Activated T-cell treated with anti-CD3 and anti-CD28 coated beads, Interleukin-2, amount 50 U/mL, for 48 hours (primary cell): ENCODE measurements at places on chromosomes 2 and 18.

GRCh38 chr2:102986826-102987490, 225.1 kb downstream of the TMEM182 start:
- no peak for DNase-seq

DNA sequence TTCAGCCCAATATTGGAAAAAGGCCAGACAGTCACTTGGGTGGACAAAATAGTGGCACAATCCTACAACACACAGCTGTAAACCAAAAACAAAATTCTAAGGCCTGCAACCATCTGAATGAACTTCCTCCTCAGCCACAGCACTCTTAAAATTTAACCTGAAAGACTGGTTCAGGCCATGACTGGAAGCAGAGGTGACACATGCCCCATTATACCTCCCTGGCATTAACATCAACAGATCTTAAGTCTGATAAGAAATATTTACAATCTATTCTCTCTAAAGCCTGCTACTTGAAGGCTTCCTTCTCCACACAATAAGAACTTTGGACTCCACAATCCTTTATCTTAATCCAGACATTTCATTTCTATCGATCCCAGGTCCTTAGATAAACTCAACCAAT, 192.4 kb upstream of the LRP1B start:
- DNase-seq, result no peak

- no peak for DNase-seq
These were observed 13.7 kb upstream of the ZNF532 start for GRCh38 chr18:58850786-58851469.

DNA sequence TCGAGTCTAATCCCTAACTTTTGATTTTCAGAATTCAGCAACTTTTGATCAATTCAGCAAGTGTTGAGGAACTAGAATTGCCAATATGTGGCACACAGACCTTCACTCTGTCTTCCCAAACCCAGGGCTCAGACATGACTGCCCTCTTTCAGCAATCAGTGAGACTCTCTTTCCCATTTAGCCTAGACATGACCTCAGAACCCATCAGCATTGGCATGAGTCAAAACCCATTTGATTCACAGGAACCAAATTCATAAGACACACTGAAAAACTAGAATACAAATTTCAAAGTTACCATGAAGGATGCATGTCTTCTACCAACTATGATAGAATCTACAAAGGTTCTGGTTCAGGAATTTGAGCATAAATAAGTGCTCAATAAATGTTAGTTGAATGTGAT, 113.6 kb upstream of the MAP3K20 start:
- no peak for DNase-seq

DNA sequence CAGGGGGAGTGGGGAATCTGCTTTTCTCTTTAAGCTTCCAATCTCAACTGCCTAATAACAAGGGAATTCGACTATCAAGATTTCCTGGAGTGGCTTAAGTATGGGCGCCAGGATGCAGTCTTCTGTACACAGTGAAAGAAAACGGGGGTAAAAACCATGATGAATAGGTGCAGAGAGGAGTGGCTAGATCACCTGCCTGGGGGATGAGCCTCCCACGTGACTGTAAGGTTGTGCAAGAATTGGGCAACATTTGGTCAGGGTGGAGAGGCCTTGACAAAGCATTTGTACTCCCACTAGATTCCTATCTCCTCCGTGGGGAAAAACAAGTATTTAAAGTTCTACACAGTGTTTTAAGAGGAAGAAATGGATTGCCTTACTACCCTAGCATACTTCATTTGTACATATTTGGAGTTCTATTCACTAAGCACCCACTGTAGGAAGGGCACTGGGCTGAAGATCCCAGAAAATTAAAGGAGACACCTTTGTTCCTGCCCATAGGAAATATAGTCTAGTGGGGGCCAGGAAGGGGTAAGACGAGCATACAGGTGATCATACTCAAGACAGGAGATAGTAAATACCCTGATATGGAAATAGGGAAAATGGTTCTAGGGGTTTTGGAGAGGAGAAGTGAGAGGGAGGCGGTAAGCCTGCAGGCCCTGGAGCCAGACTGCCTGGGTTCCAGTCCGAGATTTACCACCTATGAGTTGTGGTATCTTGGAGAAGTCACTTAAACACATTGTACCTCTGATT, 29.2 kb downstream of the EPAS1 start:
- DNase-seq, result no peak

GRCh38 chr2:127563458-127564428, 28.3 kb downstream of the MYO7B start:
- peak; percentile 36 for DNase-seq

DNA sequence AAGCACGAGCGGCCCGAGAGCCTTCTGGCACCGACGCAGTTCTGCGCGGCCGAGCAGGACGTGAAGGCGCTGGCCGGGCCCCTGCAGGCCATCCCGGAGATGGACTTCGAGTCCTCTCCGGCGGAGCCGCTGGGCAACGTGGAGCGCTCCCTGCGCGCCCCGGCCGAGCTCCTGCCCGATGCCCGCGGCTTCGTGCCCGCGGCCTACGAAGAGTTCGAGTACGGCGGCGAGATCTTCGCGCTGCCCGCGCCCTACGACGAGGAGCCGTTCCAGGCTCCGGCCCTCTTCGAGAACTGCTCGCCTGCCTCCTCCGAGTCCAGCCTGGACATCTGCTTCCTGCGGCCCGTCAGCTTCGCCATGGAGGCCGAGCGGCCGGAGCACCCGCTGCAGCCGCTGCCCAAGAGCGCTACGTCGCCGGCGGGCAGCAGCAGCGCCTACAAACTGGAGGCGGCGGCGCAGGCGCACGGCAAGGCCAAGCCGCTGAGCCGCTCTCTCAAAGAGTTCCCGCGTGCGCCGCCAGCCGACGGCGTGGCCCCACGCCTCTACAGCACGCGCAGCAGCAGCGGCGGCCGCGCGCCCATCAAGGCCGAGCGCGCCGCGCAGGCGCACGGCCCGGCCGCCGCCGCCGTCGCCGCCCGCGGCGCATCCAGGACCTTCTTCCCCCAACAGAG, 70.4 kb downstream of the ARHGEF33 start:
- peak; percentile 78 for DNase-seq

DNA sequence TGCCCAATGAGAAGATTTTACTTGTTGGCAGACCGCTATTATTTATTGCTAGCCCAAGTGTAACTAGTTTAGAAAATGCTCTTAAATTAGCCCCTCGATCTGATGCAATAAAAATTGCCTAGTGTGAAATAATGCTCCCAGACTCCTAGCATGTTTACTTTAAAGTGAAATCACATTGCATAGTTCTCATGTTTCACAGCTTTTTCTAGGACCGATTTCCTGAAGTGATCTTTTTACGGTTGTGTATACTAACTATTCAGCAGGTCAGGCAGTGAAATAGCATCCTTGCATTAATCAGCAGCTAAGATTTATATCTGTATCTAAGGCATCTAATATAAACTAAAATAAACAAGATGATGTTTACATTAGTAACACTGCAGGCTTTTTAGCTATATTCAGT, 52.4 kb downstream of the PMS1 start:
- no peak for DNase-seq

GRCh38 chr2:241857572-241858121, 1.0 kb downstream of the PDCD1 start:
- no peak for DNase-seq

GRCh38 chr2:29733213-29733612, 188.2 kb downstream of the ALK start:
- no peak for DNase-seq

DNA sequence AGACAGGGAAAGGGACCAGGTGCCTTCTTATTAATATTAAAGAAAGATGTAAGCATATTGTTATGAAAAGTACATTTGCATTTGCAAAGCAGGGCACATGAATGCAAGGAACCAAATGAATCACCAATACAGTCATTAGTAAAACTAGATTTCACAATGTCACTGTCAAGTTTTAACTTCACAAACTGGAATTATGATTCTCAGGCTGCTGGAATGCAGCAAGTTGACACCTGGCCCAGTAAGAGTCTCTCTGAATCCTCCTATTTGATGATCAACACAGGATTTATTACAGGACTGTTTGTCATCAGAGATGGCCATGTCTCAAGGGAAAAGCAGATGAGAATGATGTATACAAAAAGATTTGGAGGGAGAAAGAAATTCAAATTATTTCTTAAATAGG, 72.9 kb upstream of the STK39 start:
- DNase-seq, result no peak

DNA sequence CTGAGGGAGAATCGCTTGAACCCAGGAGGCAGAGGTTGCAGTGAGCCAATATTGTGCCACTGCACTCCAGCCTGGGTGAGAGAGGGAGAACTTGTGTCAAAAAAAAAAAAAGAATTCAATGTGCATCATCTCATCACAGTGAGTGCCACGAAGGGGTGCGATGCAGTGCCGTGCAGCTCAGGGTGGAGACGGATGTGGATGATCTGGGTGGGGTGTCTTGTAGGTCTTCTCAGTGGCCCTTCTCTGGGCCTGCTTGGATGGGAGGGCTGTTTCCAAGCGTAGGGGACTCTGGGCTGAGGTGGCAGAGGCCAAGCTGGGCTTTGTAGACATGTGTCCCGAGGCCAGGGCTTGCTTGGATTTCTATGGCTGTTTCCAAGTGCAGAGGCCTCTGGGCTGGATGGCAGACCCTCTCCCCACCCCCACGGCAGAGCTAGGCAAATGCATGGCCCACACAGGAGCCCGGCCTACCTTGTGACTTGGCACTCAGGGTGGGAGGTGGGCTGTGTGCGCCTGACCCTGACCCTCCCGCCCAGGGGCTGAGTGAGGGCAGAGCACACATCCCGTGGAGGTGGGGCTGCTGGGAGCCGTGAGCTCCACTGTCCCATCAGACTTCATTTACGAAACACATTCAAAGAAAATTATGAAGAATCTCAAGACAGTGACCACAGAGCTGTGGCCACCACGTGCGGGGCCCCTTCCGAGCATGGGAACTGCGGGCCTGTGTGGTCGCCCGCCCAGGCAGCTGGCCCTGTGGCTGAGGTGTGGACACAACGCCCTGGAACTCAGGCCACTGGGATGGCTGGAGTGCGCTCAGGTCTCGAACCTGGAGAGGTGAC, 76.4 kb downstream of the ASB1 start:
- DNase-seq, result no peak

DNA sequence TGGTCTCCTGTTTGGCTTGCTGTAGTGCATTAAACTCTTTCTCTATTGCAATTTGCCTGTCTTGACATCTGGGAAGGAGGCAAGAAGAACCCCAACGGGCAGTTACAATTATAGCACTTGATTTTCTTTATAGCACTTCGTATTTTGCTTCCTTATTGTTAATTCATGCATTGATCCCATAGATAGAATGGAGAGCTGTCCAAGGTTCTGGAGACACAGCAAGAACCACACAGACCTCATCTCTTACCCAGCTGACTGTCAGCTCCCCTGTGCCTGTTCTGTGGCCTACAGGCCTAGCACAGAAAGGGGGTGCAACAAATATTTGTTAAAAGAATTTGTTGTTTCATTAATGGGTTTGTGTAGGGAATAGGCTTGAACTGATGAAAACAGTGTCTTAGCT, 194.3 kb downstream of the GALNT1 start:
- DNase-seq, result no peak

- no peak for DNase-seq
These were observed 35.2 kb downstream of the SRBD1 start for GRCh38 chr2:45575881-45576280.

DNA sequence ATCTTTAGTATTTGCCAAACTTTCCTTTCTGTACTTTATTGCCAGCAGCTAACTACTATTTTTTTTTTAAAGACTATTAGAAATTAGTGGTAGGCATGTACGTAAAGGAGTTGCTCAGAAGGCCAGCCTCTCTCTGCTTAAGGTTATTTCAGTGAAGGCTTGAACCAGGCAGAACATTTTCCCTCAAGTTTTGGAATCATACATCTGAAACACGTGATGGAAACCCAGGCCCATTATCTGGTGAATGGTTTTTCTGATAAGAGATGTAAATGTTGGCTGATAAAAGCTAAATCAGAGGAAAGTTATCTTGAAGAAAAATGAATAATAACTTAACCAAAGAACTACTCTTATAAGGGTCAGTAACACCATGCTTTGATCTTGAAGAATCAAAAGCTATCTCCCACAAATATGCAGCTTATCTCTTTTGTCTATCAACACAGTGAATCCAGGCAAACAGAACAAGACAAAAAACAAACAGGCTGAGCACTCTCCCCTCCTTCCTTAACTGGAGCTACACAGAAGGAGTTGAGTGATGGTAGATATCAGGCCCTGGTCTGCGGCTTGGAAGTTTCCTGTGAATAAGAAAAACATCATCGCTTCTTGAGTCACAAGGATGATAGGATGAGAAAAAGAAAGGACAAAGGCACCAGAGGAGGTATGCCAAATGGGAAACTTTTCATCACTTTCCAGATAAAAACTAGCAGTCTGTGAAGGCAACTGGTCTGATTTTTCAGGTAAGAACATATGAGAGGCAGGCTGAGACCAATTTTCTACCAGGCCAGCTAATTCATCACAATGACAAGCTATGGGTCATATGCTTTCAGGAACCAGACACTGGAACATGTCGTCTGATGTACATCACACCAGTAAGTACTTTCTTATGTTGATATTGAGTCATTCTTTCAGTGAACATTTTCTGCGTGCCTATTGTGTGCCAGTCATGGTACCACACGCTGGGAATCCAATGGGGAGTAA, 88.4 kb upstream of the STK17B start:
- DNase-seq, result peak; percentile 53

DNA sequence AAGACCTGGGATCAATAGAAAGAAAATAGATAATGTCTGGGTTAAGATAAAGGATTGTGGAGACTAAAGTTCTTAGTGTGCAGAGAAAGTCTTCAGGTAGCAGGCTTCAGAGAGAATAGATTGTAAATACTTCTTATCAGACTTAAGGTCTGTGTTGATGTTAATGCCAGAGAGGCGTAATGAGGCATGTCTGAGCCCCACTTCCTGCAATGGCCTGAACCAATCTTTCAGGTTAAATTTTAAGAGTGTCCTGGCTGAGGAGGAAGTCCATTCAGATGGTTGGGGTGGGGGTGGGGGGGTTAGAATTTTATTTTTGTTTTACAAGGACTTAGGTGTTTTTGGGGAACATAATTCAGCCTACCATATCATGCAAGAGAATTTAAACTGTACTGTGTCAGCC, 129.5 kb downstream of the EVA1A start:
- no peak for DNase-seq

DNA sequence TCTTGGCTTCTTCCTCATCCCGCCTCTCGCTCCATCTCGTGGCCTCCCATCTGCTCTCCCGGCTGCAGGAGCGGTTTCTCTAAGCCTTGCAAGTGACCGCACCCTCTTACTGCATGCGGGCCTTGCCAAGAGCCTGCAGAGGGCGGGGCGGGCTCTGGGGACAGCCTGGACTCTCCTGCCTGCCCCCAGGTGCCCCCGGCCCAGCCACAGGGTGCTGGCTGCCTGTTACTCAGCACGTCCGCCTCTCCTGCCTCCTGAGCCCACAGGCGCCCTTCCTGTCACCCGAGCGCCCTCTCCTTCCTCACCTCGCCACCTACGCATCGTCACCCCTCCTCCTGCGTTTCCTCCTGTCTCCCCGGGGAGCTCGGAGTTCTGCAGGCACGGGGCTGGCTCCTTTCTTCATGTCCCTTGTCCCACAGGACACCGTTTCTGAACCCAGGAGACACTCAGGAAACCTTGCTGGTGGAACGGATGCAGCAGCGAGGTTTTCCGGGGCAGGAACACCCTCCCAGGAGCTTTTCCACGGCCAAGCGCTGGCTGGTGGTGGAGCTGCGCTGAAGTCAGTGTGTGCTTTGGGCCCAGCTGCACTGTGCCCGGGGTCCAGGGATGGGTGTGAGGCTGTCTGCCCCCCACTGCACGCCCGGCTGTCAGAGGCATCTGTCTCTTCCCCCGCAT, 28.5 kb downstream of the HPCAL1 start:
- DNase-seq, result peak; percentile 82
